ENCODE measurements at places on chromosomes 1 and 21.

DNA sequence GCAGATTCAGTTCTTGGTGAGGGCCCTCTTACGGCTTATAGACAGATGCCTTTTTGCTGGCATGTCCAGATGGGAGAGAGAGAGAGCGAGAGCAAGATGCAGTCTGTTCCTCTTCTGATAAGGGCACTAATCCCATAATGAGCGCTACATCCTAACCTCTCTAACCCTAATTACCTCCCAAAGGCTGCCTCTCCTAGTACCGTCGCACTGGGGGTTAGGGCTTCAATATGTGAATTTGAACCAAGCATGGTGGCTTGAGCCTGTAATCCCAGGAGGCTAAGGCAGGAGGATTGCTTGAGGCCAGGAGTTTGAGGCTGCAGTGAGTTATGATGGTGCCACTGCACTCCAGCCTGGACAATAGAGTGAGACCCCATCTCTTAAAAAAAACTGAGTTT is 10.5 kb upstream of the SDE2 start:
- DNase-seq = no peak

- no peak for DNase-seq
Measured at GRCh38 chr1:54118704-54119103, 34.1 kb downstream of the CDCP2 start.

GRCh38 chr1:63362073-63362472 is 5.4 kb upstream of the ALG6 start:
- DNase-seq = no peak

- DNase-seq = no peak
Measured at GRCh38 chr1:15341634-15342407, 67.9 kb upstream of the EFHD2 start.

GRCh38 chr1:233005703-233006102 is 55.3 kb downstream of the NTPCR start:
- no peak for DNase-seq

DNA sequence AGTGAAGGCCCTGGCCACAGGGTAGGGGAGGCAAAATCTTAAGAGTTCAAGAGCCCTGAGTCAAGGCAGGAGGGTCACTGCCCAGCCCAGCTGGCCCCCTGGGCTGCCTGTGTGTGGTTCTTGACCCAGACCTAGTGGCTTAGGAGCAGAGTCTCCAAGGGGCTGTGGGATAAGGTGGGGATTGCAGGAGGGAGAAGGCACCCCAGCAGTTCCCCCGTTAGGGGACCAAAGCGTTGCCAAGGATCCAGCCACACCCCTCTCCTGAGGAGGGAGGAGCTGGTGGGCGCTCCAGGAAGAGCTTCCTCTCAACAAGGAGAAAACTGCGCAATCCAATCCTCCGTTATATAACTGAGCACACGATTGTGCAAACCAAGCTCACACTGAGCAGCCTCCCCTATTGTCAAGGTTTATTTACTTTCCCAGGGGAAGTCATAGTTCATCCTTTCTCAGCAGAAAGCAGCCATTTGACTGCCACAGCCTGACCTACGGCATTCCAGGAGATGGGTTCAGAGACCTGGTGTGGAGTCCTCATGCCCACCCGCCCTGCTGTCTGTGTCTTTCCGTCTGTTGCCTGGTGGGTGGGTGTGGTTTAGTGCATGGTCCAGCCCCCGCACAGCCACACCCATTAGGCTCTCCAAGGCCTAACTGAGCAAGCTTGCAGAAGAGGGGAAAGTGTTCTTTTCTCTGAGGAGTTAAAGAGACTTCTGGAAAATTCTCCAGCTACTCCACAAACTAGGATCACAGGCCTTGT is 3.5 kb downstream of the EPHX1 start:
- no peak for DNase-seq

DNA sequence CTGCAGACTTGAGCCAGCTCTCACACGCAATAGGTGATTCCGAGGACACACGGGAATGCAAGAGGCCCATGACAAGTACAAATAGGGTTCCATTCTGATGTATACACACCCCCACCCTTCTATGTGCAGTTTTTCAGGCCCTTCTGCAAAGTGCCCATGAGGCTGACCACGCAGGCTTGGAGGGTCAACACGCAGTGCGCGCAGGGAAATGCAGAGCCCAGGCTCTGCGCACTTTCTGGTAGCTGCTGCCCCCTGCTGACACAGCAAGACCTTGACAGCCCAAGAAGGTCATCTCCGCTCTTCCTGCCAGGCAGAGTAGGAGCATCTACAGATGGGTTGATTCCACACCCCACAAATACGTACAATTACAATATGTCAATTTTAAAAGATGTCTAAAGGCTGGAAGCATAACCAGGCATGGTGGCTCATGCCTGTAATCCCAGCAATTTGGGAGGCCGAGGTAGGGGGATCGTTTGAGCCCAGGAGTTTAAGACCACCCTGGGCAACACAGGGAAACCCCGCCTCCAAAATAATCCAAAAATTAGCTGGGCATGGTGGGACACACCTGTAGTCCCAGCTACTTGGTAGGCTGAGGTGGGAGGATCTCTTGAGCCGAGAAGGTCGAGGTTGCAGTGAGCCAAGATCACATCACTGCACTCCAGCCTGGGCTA is 18.5 kb downstream of the SH3BP5L start:
- no peak for DNase-seq
